ENCODE measurements at places on chromosomes 6 and 20.

DNA sequence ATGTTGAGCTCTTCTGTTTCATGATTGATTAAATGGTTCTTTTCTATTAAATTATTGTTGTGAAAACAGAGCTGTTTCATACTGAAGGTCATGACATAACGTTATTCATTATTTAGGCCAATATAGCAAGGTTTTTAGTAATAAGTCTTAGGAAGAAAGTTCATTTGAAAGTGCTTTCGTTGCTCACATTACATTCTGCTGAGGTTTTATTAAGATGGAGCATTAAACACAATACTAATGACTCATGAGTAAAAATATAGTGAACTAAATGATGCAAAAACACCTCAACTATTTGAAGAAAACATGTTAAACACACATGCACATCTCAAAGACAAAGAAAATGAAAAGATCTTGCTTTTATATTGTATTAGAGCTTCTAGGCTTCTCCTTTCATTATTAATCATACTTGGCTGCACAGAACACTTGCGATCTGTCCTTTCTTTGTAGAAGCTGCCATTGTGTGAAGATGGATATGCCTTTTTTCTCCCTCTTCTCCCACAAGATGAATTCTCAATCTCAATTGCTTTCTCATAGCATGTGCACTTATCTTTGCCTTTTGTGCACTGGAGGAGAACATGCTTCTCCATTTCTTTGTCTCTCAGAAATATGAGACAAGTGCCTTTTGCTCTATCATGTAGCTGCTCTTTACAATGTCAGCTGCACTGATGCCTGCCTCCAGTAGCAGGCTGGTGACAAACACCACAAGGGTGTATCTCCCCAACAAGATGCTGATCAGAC lies 312.4 kb downstream of the PHF3 start:
- DNase-seq = no peak

- DNase-seq = no peak
Observed at GRCh38 chr6:3211681-3212080, 15.8 kb downstream of the TUBB2B start.

GRCh38 chr6:144297511-144298100 lies 12.5 kb downstream of the UTRN start:
- DNase-seq = no peak

GRCh38 chr6:6688951-6689350 lies 100.4 kb downstream of the LY86 start:
- no peak for DNase-seq

DNA sequence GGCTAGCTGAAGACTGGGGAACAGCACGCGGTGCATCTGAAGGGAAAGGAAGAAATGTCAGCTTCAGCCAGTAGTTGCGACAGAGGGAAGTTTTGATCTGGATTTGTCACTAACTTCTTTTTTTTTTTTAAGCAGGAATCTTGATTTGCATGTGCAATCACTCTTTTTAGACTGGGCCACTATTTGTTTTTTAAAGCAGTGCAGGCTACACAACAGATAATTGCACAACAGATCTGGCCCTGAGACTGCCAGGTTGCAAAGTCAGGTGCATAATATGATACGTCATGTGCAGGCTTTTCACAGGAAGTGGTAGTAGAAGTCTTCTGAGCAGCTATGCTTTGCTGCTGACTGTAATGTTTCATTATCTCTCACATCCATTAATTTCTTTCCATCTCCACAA lies 13.5 kb downstream of the PFDN4 start:
- no peak for DNase-seq

DNA sequence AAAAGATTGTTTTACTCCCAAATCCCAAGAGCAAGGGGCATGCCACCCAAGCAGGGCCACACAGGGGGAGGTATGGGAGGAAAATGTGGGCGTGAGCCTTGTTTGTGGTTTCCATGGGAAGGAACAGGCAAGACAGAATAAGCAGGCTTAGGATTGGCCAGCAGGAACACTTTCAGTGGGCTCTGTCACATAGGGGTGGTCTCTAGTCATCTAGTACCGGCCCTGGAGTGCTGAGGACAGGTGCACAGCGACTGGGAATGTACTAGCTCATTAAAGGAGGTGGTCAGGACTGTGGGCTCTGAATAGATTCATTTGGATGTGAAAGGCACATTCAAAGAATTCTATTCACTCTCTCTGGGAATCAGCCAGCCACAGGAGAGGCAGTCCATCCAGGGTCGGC lies 175.6 kb downstream of the TBC1D7 start:
- DNase-seq = no peak

- DNase-seq = no peak
Observed at GRCh38 chr6:78962448-78962847, 95.1 kb downstream of the IRAK1BP1 start.

Data from neural crest cell (in vitro differentiated cells).